ENCODE measurements at places on chromosomes 4 and X.

GRCh38 chr4:1058198-1058996 lies 47.0 kb downstream of the FGFRL1 start:
- DNase-seq = no peak

DNA sequence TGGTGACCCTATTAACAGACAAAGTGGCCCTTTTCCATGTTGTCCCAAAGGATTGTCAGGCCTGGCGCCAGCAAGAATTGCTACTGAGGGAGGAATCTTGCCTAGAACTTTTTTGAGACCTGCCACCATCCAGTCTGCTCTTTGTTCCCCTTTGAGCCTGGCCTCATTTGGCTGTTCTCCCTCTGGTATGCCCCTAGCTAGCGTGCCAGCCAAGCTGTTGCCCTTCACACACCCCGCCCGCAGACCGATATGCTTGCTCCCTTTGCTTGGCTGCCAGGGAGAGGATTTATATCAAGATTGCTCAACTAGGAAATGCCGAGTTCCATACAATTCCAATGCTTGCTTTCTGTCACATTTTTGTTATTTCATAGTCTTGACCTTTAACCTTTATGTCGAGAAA lies 24.4 kb downstream of the IGSF1 start:
- no peak for DNase-seq

DNA sequence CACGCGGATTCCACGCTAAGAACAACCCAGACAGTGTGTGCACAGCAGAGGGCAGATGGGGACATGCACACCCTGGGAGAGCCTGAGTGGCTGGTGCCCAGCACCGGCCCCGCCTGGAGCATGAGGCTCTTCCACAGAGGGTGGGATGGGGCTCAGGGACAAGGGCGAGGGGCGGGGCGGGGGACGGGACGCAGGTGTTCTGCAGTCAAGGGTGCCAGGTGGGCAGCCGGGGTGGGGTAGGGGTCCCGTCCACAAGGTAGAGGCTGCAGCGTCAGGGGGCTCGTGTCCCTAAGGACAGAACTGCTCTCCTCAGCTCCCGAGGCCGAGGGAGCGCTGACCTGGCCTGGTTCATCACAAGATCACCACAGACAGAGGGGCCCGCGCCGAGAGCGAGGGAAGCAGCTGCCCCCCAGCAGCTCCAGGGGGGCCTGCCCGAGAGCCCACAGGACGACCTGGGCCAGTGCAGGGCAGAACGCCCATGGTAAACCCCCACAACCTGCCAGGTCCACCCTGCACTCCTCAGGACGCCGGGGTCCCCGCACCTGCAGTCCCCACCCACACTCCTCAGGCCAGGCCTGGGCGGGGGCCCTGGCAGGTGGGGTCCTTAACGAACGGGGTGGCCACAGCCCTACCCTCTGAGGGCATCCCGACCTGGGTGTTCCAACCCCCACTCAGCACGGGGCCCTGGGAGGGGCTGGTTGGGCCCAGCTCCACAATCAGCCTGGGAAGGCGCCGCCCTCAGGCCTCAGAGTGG lies 26.7 kb downstream of the CTBP1 start:
- DNase-seq = no peak

- DNase-seq = no peak
These were observed 154.0 kb downstream of the TMEM47 start for GRCh38 chrX:34503119-34503518.

DNA sequence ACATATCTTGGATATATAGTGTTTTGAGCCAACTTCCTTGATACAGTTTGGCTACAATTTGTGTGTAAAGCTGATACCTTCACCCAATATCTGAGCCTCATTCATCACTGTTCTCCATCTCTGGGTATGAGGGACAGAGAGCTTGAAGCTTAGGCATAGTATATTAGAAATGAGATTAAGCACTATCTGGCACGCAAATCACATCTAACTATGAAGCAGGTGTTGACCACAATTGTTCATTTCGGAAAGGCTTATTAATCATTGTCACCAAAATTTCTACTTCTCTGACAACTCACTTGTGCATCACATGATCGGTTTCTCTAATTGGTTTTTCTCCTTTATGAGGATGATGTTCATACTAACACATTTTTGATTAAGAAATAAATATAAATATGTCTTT lies 2.1 kb upstream of the POF1B start:
- DNase-seq = no peak

GRCh38 chrX:16772460-16772859 lies 13.8 kb upstream of the TXLNG start:
- peak; percentile 42 for DNase-seq

- DNase-seq = no peak
These were observed 65.7 kb downstream of the MAGEA1 start for GRCh38 chrX:153244767-153245166.

DNA sequence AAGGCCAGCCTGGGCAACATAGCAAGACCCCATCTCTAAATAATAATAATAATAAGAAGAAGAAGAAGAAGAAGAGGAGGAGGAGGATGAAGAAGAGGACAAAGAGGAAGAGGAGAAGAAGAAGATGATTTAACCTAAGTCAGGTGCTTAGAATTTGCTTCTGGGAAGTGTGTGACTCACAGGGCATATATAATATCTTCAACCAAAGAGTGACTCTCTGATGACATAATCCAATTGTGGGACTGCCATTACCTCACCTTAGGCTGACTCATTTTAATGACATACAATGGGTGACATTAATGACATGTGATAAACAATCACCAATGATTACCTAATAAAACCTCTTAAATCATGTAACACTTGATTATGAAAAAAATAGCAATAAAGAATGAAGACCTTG lies 32.7 kb upstream of the MBTPS2 start:
- no peak for DNase-seq

GRCh38 chr4:145183023-145183422 lies 2.6 kb upstream of the OTUD4 start:
- DNase-seq = no peak

- DNase-seq = no peak
These were observed 23.8 kb downstream of the PTTG2 start for GRCh38 chr4:37983951-37984350.

DNA sequence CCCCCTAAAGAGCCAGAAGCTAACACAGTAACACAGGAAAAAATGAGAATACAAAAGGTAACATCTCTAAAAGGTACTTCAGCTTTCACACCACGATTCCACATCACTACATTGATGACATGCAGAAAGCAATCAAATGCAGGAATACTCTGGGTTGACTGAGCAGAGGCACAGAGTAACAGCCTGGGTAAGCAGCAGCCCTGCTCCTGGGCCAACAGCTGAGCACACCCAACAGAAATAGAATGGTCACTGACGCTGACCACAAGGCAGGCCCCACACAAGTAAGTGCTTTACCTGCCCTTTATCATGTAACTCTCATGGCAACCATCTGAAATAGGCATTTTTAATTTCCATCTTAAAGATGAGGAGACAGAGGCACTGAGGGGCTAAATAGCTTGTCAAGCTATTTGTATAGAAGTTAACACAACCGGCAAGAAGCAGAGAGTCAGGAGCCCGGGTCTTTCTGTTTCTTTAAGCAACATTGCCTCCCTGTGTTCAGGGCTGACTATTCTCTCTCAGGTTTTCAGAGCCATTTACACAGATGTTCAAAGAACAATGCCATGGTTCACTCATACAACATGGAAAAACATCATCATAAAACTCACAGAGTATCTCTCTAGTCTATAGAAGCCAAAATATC lies 168.9 kb downstream of the ZNF674 start:
- DNase-seq = peak; percentile 54

- DNase-seq = peak; percentile 39
These were observed 14.5 kb upstream of the FGG start for GRCh38 chr4:154626793-154627484.

DNA sequence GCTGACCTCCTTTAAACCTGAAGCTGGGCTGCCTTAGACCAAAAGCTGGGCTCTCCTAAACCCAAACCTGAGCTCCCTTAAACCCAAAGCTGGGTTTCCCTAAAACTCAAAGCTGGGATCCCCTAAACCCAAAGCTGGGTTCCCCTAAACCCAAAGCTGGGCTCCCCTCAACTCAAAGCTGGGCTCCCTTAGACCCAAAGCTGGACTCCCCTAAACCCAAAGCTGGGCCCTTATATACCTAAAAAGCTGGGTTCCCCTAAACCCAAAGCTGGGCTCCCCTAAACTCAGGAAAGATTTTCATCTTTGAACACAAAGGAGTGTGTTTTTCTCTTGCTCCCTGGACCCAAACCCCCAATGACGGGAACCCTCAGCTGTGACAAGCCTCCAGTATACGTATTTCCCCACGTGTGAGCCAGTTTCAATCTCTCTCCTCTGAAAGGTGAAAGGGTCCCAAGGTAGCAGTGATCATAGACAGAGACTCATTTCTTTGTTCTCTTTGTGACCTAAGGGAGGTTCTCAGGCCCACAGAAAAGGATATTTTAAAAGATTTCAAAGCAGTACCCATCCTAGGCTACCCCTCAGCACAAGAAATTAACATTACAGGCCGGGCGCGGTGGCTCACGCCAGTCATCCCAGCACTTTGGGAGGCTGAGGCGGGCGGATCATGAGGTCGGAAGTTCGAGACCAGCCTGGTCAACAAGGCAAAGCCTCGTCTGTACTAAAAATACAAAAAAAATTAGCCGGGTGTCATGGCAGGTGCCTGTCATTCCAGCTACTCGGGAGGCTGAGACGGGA lies 31.3 kb upstream of the ASMTL start:
- DNase-seq = no peak

DNA sequence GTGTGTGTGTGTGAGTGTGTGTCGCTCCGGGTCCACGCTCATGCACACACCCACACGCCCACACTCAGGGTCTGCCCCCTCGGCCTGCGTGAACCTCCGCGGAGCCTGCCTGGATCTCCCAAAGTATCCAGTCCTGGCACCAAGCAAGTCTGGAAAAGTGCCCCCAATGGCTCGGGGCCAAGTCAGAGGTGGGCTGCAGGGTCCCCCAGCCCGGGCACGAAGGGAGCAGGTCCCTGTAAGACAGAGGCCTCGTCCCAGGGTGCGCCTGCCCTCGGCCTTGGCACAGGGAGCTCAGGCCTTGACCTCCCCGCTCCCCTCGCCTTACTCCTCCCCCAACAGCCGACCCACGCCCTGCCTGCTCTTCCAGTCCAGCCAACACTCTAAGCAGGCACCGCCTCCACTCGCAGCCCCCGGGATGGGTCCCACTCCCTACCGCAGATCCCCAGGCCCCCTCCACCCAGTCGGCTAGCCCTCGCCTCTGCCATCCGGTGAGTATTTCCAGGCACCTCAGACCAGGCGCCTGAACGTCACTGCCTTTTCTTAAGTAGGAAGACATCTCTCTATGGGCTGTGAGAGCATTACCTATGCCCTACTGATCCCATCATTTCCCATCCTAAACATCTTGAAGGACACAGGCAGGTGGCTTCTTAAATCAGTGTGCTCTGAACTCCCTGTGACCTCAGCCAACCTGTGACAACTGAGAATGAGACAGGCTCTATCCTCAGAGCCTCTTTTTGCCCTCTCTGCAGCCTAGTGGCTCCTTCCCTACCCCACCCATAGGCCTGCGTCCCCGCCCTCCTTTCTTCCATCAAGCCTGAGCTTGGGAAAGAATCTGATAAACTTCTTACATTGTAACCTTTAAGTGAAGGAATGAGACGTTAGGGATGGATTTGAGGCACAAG lies 704 bp downstream of the FAM114A1 start:
- DNase-seq = no peak

- no peak for DNase-seq
These were observed 255.1 kb upstream of the GPC4 start for GRCh38 chrX:133670383-133670782.

- no peak for DNase-seq
These were observed 40.5 kb downstream of the BBS12 start for GRCh38 chr4:122772986-122773385.

- DNase-seq = no peak
These were observed 124.4 kb downstream of the TMA16 start for GRCh38 chr4:163618845-163619244.

DNA sequence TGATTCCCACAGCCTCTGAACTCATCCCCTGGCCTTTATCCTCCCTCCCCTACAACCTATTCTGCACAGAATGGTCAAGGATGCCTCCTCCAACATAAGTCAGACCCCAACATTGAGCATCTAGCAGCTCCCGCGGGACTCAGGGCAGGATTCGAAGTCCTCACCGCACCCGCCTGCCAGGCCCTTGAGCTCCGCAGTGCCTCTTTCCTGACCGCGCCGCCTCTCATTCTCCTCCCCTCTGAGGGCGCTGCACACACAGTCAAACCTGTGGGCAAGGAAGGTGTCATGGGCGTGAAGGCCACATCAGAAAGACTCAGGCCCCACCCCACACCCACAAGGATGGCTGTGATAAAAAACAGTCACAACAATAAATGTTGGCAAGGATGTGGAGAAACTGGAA lies 84.1 kb downstream of the CPZ start:
- DNase-seq = no peak

DNA sequence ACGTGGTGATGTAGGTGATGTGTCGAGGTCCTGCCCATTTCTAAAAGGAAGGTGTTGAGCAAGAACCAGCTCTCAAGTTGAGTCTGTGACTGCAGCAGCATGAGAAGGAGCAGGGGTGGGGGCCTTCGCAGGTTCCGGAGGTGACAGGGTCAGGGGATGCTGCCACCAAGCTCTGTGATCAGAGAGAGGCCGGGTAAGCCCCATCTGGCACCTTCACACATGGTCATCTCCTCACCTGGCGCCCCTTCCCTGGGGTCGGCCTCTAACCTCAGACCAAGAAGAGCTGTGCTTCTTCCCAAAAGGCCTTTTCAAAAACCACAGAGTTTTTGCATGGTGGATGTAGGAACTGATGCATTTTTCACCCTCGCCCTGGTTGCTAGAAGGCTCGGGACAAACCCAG lies 137.6 kb downstream of the CPZ start:
- DNase-seq = no peak

- DNase-seq = no peak
These were observed 933.2 kb downstream of the ADGRL3 start for GRCh38 chr4:62133101-62133897.

GRCh38 chr4:123300222-123301039 lies 96.2 kb upstream of the SPRY1 start:
- no peak for DNase-seq

- no peak for DNase-seq
These were observed 16.2 kb downstream of the RASSF6 start for GRCh38 chr4:73603854-73604584.

DNA sequence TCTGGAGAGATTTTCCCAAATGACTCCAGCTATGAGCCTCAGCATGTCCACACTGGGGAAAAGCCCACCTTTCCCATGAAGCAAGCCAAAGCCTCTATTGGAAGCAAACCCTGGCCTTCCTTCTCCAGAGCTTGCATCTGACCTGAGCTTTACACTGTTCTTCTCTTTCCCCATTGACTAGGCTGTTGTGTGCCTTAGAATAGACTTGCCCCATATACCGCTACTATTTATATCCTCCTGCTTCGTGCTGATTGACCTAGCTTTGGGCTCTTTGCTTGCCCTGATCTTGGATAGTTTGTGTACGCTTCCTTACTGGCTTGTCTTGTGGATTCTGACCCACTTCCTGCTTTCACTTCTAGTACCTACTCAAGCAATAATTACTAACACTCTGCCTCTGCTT lies 30.9 kb downstream of the FAM9B start:
- no peak for DNase-seq

DNA sequence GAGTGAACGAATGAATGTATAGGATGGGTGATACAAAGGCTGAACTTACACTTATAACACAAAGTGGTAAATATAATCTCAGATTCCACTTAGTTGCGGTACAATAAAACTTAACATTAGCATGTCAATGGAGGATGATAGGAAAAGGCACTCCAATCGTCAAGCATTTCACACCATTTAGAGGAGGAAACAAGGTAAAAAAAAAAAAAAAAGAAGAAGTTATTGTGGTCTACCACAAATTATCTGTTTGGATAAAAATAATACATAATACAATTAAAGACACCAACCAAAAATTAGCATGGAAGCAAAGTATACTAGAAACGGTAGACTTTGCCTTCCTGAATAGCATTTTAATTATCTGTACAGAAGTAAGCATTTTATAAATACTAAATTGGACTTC lies 205.5 kb downstream of the PPP3CA start:
- no peak for DNase-seq
